Stimulated activated CD8-positive, alpha-beta memory T cell treated with anti-CD3 and anti-CD28 coated beads, Interleukin-15, amount 100 ng/mL, for 48 hours (primary cell): ENCODE measurements at places on chromosomes 4 and X.

DNA sequence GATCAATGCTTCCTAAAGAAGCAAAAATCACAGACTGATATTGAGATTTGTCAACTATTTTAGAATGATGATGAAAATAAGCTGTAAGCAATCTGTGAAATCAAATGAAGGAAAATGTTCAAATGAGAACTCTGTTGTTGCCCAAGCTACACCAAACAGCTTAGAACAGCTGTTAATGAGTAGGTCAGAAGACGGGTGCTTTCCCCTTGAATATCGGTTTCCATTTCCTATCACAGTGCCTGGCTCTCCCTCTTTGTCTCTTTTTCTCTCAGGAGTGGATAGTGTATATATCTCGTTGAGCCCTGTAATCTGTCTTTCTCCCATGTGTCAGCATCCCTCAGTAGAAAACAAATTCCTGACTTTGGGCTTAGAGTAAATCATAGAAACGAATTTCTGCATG is 1592.9 kb upstream of the TENM3 start:
- no peak for DNase-seq

GRCh38 chrX:56728321-56728720 is 722 bp upstream of the NBDY start:
- no peak for DNase-seq

- no peak for DNase-seq
These were observed 17.1 kb upstream of the TLR1 start for GRCh38 chr4:38821739-38822138.

DNA sequence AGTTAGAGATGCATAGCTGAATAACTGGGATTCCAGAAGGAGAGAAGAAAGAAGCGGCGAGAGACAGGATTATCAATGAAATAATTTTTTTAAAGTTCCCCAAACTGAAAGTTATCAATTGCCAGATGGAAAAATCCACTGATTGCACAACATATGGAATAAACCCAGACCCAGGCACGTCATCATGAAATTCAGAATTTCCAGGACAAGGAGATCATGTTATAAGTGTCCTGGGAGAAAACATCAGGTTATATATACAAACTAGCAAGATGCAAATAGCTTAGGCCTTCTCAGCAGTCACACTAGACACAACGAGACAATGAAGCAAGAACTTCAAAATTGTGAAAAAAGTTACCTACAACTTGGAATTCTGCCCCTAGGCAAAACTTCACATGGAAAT is 200.0 kb downstream of the PALLD start:
- no peak for DNase-seq

DNA sequence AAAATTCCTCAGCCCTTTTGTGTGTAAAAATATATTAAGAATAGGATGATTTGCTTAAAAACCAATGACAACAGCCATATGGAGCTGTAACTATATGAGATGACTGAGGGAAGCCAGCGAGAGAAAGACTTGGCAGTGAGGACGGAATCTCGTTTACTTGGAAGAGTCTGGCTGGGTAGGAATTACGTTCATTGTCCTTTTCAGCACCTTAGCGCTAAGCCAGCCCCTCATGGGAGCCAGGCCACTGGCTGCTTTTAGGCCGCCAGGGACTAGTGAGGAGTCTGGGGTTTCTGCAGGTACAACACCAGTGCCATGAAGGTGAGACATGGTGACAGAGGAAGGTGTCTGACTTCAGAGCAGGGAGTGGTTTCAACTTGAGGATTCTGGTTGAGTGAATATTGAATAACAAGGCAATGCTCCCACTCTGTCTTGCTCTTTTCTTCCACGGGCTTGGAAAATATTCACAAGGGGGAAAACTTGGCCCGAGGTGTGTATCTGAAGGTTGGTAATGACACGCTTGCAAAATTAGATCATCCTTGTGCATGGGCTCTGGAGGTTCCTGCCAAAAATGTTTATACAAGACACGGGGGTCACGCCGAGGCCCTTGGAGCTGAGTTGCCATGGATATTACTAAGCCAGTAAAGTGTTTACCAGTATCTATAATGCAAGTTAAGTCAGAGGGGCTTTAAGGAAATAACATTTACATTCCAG is 17.4 kb downstream of the KLF3 start:
- no peak for DNase-seq

GRCh38 chrX:71978164-71978563 is 67.5 kb downstream of the NHSL2 start:
- no peak for DNase-seq

DNA sequence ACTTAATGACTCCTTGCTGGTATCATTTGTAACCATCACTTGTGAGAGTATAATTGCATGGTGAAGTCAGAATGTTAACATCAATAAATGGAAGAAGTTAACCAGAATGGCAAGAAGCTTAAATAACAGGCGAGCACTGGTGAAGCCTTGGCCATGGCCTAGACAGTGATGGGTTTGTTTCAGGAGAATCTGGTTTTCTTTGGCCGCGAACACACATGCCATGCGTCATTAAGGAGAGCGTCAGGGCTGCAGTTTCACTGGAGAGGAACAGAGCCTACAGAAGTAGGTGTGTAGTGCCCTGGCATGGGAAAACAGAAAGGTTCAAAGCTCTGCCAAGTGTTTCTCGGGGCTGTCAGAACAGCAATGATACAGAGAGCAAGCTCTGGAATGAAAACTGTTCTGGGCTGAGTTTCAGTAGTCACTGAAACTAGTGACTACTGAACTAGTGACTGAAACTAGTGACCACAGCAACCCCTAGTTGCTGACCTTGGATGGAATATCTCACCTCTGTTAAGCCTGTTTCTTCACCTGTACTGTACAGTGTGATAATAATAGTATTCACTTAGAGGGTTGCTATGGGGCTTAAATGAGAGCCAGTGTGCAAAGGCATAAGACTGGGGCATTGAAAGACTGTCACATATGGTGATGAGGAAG is 93.8 kb downstream of the C4orf51 start:
- no peak for DNase-seq

- DNase-seq, result no peak
These were observed 2.7 kb upstream of the UGT2B15 start for GRCh38 chr4:68673143-68673542.

DNA sequence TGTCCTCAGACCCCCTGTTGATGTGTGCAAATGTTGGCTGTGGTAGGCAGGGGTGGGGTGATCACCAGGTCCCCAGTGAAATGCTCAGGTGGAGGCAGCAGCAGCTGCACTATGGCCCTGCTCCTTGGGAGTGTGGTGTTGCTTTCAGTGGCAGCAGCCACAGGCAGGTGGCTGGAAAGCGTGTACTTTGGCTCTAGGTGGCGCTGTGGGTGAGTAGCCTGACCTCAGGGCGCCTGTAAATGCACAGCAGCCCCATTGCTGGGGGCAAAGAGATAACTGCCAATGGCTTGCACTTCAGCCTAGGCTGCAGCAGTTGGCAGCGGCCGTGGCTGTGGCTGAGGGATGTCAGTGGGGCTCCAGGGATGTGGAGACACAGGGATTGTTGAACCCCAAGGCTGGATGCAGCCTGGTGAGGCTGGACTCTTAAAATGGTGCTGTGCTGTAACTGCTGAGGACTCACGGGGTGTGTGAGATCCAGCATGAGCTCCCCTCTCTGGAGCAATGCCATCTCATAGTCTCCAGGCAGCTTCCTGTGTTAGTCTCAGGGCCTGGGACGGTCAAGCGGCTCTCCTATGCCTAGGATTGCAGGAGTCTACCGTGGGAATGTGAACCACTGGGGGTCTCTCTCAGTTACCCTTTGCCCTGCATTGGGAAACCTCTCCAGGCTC is 421.7 kb upstream of the HTR2C start:
- no peak for DNase-seq

DNA sequence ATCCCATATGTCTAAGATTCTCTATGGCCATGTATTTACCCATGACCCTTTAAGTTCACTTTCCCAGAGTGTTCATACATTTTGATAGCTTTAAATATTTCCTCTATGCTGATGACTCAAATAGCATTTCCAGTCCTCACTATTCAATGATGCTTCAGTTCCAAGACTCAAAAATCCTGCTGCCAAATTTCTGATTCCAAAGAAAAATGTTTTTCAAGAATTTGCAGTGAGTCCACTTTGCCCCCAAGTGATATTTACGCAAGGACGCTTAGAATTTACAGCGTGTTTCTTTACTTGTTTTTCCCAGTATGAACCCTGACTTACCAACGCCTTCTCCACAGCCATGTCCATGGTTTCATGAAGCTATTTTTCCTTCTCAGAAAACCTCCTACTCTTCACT is 127.9 kb upstream of the PCDH18 start:
- DNase-seq, result no peak

DNA sequence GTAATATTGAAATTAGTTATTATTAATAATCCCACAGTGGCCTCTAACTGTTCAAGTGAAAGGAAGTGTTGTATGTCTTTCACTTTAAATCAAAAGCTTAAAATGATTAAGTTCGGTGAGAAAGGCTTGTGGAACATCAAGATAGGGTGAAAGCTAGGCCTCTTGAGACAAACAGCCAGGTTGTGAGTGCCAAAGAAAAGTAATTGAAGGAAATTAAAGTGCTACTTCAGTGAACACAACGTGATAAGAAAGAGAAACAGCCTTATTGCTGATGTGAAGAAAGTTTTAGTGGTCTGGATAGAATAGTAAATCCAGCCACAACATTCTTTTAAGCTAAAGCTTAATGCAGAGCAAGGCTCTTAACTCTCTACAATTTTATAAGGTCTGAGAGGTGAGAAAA is 42.6 kb upstream of the IL13RA2 start:
- no peak for DNase-seq

- no peak for DNase-seq
These were observed 106.5 kb downstream of the EGF start for GRCh38 chr4:110019153-110019552.

DNA sequence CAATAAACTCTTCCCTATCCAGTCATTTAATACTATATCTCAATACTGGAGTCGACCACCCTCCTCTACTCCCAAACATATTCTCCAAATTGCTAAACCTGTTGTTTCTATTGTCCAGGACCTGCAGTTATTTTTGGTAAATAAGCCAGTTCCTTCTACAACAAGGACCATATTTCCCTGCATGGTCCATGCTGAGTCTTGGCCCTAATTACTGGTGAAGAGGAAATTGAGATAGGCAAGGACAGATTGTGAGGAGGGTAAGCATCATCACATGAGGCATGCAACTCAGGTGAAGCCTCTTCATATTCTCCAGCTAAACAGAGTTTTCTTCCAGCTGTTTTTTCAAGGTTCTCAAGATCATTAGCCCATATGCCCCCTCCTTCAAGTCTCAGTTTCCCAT is 1193.6 kb downstream of the RAPGEF2 start:
- DNase-seq, result no peak

DNA sequence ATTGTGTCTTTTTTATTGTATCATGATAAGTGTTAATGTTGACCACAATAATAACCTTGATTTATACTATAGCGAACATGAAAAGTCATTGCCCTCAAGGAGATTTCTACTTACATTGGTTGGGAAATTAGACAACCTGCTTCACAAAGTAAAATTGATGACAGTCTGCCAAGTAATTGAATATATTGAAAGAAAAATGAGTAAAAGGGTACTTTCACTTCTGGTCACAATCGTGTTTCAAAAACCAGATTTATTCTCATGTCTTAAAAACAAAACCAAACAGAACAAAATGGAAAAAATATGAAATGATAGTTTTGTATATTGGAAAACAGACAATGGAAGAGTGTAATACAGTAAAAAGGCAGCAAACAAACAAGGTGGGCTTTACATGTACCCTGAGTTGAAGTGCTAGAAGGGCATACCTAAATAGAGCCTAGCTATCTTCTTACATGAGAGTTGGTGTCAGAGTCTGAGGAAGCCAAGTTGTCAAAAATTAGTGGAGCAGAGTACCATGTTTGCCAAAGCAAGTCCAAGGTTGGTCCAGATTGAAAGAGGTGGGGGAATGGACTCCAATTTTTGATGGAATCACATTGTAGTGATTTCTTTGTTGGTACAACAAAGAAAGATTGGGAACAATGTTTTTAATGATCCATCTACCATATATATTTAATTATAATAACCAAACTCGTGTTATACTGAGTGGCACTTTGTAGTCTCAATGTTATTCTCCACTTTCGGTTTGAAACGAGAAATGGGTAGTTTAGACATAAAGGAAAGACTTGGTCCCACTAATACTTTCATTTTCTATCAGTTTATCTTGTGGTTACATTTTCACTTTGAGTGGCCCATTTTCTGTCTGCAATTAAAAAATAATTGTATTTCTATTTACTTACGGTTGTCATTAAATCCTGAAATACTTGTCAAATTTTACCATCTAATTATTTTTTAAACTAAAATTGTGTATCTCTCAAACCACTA is 775.6 kb downstream of the STIM2 start:
- DNase-seq, result no peak

GRCh38 chrX:129534816-129535578 is 5.1 kb upstream of the OCRL start:
- DNase-seq, result no peak

DNA sequence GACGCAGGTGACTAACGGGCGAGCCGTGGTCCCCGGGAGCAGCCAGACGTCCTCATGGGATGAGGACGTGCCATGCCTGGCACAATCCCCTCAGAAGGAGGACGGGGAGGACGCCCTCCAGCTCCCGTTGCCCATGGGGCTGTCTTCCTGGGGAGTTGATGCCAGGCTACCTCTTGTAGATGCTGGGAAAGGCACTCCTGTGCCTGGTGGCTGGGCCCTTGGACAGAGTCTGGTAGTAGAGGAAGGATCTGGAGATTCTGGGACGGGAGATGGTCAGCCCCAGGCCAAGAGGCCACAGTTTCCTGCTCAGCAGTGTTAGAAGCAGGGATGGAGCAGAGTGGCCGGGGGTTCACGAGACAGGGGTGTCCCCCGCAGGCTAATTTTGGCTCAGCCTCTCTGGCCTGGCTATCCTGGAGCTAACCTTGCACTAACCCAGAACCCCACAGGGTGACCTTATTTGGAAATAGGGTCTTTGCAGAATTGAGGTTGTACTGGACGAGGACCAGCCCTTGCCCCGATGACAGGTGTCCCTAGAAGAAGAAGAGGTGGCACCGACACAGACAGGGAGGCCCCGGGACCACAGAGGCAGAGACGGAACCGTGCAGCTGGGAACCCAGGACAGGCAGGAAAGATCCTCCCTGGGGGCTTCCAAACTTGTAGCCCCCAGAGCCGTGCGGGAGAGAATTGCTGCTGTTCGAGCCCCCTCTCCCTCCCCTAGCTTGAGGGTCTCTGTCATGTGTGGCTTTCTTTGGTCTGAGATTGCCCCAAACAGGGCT is 50.1 kb upstream of the ADRA2C start:
- DNase-seq, result no peak

GRCh38 chr4:73770917-73771316 is 30.5 kb downstream of the CXCL8 start:
- no peak for DNase-seq

DNA sequence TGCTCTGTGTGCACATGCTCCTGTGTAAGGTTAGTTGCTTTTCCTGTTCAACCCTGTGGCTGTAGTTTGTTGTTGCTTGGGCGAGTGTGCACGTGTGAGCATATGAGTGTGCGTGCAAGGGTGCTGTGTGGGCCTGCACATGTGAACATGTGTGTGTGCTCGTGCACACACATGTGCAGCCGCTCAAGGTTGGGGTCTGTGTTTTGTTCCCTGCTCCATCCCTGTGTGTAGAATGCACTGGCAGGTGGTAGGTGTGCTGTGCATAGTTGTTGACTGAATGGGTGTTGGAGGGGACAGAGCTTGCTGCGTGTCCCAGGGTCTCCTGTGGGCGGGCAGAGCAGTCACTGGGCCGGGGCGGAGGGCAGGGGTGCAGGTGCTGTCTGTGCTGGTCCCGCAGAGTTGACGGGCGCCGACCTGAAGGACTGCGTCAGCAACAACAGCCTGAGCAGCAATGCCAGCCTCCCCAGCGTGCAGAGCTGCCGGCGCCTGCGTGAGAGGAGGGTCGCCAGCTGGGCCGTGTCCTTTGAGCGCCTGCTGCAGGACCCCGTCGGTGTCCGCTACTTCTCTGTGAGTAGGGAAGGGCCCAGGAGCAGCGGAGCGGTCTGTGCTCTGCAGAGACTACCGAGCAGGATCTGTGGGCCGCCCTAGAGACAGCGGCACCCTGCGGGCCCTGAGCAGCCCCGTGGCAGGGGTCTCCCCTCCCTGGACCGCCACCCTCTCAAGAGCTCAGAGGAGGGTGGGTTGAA is 27.9 kb upstream of the HGFAC start:
- no peak for DNase-seq
